ENCODE measurements at places on chromosomes 7 and 10.
A peak's percentile ranks its signal among the peaks of the same experiment; 100 is the strongest.

DNA sequence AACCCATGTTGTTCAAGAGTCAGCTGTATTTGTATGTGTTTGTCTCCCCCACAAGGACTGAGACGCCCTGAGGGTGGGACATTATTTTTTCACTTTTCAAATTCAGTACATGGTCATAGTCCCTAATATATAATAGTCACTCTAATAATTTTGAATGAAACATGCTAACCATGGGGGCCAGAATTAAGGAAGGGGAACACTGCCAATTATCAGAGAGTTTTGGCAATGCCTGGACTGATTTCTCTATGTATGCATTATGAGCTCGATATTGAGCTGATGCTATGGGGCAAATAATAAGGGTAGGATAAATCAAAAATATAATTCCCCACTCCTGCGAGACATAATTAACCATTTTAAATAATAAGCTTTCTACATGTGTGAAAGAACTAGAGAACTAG is 87.4 kb downstream of the CPED1 start:
- no peak for DNase-seq

DNA sequence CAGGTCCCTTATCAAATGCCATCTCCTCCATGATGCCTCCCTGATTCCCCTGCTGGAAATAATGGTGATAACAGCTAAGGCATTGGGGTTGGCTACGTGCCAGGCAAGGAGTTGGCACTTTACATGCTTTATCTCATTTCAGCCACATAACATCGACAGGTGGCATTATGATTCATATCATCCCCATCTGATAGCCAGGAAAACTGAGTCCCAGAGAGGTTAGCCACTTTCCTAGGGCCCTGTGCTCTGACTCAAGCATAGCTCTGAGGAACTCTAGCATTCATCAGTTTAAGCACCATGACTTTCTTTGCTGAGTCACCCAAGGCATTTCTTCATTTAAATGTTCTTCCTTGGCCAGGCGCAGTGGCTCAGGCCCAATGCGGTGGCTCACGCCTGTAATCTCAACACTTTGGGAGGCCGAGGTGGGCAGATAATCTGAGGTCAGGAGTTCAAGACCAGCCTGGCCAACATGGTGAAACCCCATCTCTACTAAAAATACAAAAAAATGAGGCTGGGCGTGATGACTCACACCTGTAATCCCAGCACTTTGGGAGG is 6.6 kb downstream of the LEP start:
- peak; percentile 58 for DNase-seq

GRCh38 chr10:20598590-20598989 is 298.5 kb downstream of the NEBL start:
- DNase-seq = peak; percentile 0

DNA sequence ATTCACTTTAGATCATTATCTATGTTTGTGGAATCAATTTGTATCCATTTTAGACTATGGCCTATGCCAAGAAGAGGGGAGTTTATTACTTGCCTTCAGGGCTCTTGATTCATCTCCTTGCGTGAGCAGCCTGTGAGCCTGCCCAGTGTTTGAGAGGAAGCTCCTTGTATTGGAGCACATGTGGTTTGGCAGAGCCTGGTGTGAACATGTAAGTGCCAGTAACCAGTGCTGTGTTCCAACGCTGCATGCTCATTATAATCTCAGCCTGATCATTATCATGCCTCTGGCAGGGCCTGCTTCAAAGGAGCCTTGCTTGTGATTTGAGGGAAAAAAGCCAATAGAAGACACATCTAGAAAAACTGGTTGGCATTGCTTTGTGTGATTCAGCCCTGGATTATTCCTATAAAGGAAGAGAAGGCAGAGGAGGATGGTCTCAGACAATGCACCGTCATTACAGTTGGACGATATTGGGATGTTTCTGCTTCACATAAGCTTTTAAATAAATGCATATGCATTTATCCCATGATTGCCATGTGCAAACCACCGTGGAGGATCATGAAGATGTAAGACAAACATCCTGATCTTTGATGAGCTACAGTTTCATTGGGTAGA is 203.4 kb upstream of the AHR start:
- DNase-seq = peak; percentile 91

GRCh38 chr10:103889121-103889720 is 28.8 kb downstream of the STN1 start:
- DNase-seq = no peak

DNA sequence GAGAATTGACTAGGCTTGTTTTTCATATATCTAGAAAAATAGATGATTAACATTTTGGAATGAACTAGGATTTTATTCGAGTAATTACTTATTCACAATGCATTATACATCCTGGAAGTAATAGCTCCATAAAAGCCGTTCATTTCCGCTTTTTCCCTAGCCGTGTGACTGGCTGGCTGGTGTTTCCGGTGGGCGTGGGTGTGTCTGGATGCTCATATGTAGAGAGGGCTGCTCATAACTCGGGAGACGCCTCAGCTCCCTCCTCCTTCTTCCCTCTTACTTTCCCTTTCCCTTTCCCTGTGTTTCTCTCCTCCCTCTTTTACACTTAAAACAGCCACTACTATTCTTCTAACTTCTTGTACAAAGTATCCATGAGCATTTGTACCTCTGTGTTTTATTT is 187.7 kb upstream of the VSTM2A start:
- DNase-seq = no peak

- DNase-seq = no peak
Measured at GRCh38 chr7:133641436-133641835, 388.6 kb downstream of the EXOC4 start.

DNA sequence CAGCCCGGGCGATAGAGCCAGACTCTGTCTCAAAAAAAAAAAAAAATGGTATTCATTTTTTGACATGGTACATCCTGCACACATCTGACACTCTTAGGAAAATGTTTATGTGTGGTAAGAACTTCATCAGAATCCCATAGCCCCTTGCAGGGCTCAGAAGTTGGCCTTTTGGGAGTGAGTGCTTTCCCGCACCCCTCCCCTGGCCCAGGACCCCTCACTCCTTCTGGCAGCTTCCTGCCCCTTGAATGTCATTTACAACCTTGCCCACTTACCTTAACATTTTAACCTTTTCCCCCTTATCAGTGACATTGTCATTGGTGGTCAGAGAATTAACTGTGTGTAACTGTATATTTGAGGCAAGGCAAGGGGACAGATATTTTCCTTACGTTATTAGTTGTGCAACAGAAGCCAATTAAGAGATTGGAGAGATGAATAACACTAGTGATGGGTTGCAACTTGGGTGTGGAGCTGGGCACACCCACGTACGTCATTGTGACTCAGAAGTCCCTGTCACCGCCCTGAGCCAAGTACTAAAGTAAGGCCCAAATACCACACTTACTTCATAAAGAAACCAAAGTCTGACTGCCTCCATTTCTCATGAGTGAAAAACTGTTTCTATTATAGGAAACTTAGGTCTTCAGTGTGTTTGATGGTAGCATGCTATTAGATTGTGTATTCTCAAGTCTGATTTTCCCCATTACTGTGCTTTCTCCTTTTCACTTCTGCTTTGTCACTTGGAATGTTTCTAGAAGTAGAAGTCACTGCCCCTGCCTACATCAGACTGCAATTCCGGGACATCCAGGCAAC is 31.6 kb downstream of the OGDH start:
- peak; percentile 95 for DNase-seq

GRCh38 chr7:92737706-92738105 is 98.7 kb downstream of the CDK6 start:
- no peak for DNase-seq

- no peak for DNase-seq
Measured at GRCh38 chr7:26912933-26913536, 48.6 kb upstream of the SKAP2 start.

DNA sequence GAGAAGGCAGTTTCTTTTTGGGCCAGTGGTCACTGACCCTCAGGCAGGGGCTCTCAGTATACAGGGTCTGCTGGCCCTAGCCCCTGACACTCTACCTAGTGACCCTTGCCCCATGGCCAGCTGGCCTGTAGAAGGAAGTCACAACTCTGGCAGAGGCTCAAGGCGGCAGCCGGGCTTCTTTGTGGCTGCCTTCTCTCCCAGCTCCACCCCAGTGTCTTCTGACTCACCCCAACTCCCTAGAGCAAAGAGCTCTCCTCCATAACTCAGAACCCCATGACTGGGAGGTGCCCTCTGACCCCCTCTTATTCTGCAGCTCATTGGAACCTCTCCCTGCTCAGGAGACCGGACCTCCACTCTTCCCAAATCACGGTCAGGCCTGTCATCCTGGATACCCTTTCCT is 358.2 kb downstream of the FGFR2 start:
- no peak for DNase-seq

DNA sequence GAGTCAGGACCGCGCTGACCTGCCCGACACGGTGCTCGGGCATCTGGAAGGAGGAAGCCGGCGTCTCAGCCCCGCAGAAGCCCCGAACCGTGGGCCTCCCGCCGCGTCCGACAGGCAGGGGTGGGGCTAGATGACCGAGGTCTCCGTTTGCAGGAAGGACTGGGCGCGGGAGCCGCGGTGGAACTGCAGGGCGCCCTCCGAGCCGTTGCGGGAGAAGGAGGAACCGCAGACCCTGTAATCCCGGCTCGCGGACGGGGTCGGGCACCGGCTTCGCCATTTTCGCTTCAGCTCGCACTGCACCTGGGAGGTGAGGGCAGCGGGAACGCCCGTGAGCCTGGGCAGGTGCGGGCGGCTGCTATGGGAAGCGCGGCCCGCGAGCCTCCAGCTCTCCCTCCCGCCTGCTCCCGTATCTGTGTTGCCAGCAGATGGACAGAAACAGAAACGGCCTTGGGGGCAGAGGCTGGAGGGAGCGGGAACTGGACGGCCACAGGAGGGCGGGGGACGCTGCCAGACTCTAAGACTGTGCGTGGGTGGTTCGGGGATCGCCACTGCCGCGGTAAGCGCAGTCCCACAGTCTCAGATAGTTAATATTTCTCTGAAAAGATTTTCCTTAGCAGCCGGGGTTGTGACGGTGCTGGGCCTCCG is 114.1 kb downstream of the VIPR2 start:
- no peak for DNase-seq

DNA sequence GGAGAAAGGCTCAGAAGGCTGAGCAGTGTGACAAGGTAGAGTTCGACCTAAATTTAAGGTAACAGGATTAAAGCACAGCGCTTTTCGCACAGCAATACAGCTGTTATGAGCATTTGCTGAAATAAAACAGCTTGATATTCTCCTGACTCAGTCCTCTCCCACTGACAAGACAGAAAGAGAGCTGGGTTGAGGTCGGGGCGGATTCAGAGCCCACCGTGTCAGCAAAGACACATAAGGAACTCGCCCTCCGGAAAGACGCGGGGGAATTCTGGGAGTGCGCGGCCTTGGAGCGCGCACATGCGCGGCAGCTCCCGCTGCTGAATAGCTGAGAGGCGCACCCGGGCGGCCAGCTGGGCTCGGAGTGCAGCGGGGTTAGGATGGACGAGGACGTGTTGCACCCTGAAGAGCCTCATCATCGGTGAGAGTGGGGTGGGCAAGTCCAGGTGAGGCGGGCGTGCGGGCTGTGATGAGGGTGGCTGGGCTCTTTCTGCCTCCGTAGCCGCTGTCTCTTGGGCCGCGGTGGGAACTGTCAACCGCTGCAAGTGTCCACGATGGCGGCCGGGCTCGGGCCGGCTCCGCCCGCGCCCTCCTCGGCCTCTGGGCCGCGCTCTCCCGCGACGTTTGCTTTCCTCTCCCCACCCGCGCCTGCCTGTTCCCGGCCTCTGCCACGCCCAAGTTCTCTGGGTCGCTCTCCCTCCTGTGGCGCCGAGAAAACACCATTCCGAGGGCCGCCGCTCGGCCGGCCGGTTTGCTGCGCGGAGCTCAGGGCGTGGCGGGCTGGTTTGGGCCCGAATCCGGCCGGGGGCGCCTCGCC is 120.6 kb downstream of the LYZL1 start:
- DNase-seq = peak; percentile 75

DNA sequence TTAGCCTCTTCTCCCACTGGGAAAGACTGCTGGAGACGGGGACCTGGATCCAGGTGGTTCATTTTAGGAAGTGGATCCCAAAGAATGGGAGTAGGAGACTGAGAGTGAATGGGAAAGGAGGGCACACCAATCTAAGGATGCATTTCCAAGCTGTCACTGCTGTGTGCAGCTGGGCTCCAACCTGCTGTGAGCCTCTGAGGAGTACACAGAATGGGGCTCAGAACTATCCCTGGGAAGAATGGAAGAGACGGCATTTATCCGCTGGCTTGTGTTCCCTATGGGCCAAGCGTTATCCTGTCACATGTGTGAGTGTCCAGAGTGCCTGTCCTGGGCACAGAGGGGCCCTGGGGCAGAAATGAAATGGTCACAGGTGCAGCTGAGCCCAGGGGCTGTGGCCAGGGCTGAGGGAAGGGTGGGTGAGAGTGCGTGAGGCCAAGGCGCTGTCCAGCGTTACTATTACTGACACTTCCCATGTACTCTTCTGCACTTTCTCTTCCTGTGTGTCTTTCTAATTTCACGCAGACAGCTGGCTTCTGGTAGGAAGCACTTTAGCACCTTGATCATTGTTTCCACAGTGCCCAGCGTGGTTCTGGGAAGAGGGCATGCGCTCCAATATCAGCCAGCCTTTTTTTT is 35.4 kb upstream of the PODXL start:
- no peak for DNase-seq

GRCh38 chr7:108016841-108017775 is 14.1 kb upstream of the LAMB1 start:
- DNase-seq = peak; percentile 73

DNA sequence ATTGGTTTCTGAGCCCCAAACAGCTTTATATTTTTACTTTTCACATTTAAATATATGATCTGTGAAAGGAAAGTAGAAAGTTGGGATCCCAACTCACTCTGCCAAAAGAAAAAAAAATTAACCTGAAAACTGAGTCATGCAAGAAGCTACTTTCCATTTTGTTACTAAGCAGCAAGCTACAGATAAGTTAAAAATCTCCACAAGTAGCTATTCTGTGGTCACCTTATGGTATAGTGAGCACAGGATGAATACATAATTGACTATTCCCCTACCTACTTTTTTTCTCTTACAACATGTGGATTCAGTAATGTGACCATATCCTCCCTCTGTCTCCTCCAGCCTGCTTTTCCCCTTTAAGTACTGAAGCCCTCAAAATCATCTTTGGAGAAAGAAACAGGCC is 30.3 kb upstream of the CREB3L2 start:
- DNase-seq = no peak

DNA sequence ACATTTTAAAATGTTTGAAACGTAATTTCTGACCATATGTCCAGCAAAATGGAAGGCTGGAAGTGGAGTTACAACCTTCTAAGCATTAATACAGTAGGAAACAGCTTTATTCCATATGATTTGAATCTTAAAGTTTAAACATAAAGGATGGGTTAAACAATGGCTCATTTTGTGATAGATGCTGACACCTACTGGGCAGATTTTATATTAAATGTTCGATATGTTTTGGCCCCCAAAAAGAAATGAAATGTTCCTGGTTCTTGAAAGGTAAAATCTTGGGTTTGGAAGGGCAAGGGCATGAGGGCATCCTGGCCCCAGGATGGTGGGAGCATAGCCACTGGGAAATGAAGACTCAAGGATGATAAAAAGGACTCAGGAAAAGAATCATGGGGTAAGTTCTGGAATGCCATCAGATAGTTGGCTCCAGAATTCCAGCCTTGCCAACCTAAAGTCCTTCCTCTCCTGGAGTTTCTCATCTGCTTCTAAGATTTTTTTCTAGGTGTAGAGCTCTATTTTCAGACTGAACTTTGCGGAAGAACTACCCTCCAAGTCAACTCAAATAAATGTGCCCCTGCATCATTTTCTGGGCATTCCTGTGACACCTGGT is 34.6 kb upstream of the SLC35G1 start:
- DNase-seq = peak; percentile 52

- peak; percentile 99 for DNase-seq
Measured at GRCh38 chr7:55185941-55186609, 167.3 kb downstream of the EGFR start.
